ENCODE measurements at places on chromosomes 13 and 19. TPM values are rescaled to one million over a fixed set of nuclear protein-coding genes. Genes with fewer than 3 reads are reported as not detected.

DNA sequence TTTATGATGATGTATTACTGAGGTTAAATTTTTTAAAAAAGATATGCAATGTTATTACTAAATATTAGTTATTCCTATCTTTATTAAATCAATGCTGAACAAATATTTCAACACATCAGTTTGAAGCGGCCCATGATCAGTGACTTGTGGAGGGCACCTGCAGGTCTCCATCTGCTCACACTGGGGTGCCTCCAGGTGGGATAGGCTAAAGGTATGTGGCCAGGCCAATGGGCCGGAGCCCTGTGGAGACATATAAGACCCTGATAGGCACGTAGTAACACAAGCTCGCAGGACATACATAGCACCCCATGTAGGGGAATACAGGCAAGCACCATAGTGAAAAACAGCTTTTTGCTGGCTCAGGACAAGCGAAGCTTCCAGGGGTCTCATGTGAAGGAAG, 469.8 kb downstream of the ZNF536 start:
- no peaks in the 10 kb centered on the region for H3K36me3 ChIP-seq
- no peaks in the 10 kb centered on the region for H3K4me1 ChIP-seq
- H3K27ac ChIP-seq, result no peak overlapping the region
- H3K4me3 ChIP-seq, result no peak overlapping the region
- H3K27me3 ChIP-seq, result no peaks in the 10 kb centered on the region

Gene ZNF71
- 8.2 TPM for total RNA-seq

Gene TICAM1
- 7.0 TPM for total RNA-seq

Gene IL12RB1
- not detected for total RNA-seq

DNA sequence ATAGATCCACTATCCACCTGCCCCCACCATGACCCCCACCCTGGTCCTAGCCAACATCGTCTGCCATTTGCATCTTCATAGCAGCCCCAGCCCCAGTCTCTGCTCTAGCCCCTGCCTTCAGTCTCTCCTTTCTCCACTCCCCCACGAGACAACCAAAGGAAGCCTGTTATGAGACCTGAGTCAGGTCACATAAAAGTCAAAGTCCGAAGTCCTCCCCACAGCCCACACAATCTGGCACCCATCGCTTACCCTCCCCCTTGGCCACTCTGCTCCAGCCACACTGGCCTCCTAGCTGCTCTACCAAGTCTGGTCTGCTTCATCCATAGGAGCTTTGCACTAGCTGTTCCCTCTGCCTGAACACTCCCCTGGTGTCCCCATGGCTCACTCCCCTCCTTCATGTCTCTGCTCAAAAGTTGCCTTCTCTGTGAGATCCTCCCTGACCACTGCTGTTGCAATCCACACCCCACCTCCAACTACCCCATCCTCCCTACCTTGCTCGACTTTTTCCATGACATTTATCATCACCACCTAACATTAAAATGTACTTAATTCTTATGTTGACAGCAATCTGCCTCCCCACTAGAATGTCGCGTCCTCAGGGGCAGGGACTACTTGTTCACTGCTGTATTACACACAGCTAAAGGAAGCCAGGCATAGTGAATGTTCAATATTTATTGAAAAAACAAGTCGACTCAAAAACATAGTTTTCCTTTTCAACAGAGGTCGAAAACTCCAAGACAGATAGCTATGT, 1.2 kb upstream of the PLEKHG2 start:
- peaks cover 44% of the 10 kb centered on the region for H3K4me1 ChIP-seq
- DNase-seq, result peak; percentile 60
- peaks cover 14% of the 10 kb centered on the region for H3K36me3 ChIP-seq
- H3K27ac ChIP-seq, result peak overlapping the region; percentile 100
- no peak overlapping the region for H3K4me3 ChIP-seq
- no peaks in the 10 kb centered on the region for H3K27me3 ChIP-seq

- H3K27ac ChIP-seq, result no peak overlapping the region
- peaks cover 7% of the 10 kb centered on the region for H3K4me1 ChIP-seq
- DNase-seq, result no peak
- H3K27me3 ChIP-seq, result no peaks in the 10 kb centered on the region
Measured at GRCh38 chr19:57359300-57359699, 4.1 kb upstream of the TRAPPC2B start.

- peaks cover 3% of the 10 kb centered on the region for H3K36me3 ChIP-seq
- H3K27me3 ChIP-seq, result no peaks in the 10 kb centered on the region
- no peak overlapping the region for H3K27ac ChIP-seq
- peaks cover 6% of the 10 kb centered on the region for H3K4me1 ChIP-seq
Measured at GRCh38 chr19:48797103-48797502, 13.7 kb downstream of the BCAT2 start.

Data from thyroid gland (tissue), 4 donors.